GM23248 (cell line): ENCODE measurements at places on chromosomes 5 and 9.
A peak's percentile ranks its signal among the peaks of the same experiment; 100 is the strongest.

DNA sequence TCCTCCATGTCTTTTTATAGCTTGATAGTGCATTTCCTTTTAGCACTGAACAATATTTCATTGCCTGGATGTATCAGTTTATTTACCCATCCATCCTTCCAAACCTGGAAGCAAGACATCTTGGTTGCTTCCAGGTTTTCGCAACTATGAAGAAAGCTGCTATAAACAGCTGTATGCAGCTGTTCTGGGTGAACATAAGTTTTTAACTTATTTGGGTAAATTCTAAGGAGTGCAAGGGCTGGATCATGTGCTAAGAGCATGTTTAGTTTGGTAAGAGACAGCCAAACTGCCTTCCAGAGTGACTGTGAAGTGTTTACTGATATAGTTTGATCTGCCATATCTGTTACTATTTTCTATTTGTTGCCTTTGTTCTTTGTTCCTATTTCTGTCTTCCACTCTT lies 58.5 kb downstream of the CSF2 start:
- no peak overlapping the region for H3K27ac ChIP-seq
- H3K36me3 ChIP-seq = no peaks in the 10 kb centered on the region
- peaks cover 9% of the 10 kb centered on the region; the same call in 1 of the 2 replicates for H3K27me3 ChIP-seq
- H3K4me3 ChIP-seq = no peak overlapping the region
- H3K4me1 ChIP-seq = peaks cover 2% of the 10 kb centered on the region
- DNase-seq = no peak

GRCh38 chr9:17967731-17968130 lies 388.9 kb downstream of the SH3GL2 start:
- H3K36me3 ChIP-seq = no peaks in the 10 kb centered on the region
- H3K4me1 ChIP-seq = no peaks in the 10 kb centered on the region
- H3K4me3 ChIP-seq = no peak overlapping the region
- H3K27me3 ChIP-seq = peaks cover 9% of the 10 kb centered on the region; the same call in 1 of the 2 replicates

DNA sequence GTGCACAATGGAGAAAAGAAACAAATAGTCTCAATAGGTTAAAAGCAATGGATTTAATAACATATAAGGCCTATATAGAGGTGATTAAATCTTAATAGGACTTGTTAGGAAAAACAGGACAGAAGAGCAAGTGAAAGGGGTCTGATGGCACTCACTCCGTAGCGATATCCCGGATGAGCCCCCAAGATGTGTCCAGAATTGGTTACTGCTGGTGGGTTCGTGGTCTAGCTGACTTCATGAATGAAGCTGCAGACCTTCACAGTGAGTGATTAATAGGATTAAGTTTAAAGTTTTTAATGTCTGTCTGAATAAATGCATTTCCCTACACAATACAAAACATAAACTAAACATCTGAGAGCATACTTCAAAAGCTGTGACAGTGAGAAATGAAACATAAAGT lies 110.4 kb upstream of the FAM174A start:
- H3K4me3 ChIP-seq = no peak overlapping the region
- H3K27me3 ChIP-seq = no peaks in the 10 kb centered on the region
- DNase-seq = no peak
- H3K27ac ChIP-seq = no peak overlapping the region

DNA sequence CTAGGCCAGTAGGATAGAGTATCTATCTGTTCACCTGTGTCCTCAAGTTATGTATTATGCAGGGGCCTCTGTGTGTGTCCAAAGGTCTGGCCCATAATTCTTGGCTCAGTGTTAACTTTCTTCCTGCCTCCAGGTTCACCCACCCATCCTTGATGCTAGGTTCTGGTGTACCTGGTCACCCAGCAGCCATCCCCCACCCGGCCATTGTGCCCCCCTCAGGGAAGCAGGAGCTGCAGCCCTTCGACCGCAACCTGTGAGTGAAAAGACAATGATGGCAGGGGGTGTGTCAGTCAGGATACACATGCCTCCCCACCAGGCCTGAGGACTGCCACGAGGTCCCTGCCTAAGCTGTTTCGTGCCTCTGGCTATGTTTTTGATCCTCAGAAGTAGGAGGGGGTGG lies 27.6 kb downstream of the TCF7 start:
- no peak overlapping the region for H3K27ac ChIP-seq
- peaks cover 23% of the 10 kb centered on the region for H3K4me1 ChIP-seq
- peaks cover 6% of the 10 kb centered on the region; the same call in 1 of the 2 replicates for H3K36me3 ChIP-seq
- DNase-seq = no peak
- no peaks in the 10 kb centered on the region for H3K27me3 ChIP-seq

DNA sequence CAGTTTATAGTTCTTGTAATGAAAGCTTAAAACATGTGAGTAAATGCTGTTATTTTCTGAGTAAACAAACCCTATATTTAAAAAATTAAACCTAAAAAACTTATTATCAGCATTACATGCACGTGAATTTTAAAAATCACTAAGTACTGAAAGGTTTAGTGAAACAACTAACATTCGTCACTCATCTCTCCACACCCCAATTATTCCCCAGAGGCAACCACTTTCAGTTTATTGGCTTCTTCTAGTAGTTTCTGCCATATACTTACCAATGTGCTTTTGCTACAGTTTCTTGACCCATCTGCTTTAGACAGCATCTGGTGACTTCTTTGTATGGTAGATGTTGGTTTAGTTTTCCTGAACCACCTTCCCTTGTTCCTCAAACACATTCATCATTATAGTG lies 58.1 kb downstream of the ANGPTL2 start:
- no peak for DNase-seq
- no peaks in the 10 kb centered on the region for H3K27me3 ChIP-seq
- no peak overlapping the region for H3K4me3 ChIP-seq
- H3K4me1 ChIP-seq = peaks cover 16% of the 10 kb centered on the region
- no peak overlapping the region for H3K27ac ChIP-seq

DNA sequence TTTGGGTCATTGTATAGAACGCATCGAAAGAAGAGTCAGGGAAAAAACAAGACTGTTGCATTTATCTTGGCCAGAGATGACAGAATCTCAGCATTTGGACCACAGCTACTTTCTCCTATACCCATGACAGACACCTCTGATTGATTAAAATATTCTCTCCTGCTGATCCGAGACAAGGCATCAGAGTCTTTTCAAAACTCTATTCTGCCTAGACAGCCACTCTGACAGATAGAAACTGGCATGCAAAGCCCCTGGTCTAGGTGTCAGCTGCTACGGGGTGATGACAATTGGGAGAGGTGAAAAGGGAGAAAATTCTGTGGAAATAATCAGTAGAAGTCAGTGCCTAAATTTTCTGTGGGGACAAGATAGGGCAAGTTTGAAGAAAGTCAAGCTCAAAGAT lies 152.2 kb downstream of the PIK3R1 start:
- H3K27ac ChIP-seq = no peak overlapping the region
- H3K4me3 ChIP-seq = no peak overlapping the region
- DNase-seq = no peak

DNA sequence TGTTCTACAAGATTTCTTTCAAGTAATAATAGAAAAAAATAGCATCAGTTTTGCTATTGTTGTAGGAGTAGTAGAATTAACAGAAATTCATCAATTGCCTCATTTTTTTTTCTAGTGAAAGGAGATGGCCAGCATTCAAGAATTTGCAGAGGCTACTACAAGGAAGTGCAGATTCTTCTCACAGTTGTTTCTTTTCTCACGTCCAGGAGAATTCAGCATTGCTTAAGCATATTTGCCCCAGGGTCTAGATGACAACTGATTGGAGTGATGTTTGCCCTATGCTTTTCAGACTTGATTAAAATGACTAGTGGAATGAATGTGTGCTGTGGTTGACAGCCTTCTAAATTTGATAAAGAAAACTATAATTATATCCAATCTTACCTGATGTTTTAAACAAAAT lies 46.6 kb upstream of the SLC12A2 start:
- no peak overlapping the region for H3K4me3 ChIP-seq
- no peaks in the 10 kb centered on the region for H3K27me3 ChIP-seq
- peaks cover 14% of the 10 kb centered on the region for H3K4me1 ChIP-seq
- no peak overlapping the region for H3K27ac ChIP-seq
- peak; percentile 19 for DNase-seq
- peaks cover 5% of the 10 kb centered on the region; the same call in 1 of the 2 replicates for H3K36me3 ChIP-seq

- H3K36me3 ChIP-seq = no peaks in the 10 kb centered on the region
- H3K4me1 ChIP-seq = no peaks in the 10 kb centered on the region
- H3K27me3 ChIP-seq = no peaks in the 10 kb centered on the region
- DNase-seq = no peak
- no peak overlapping the region for H3K27ac ChIP-seq
- H3K4me3 ChIP-seq = no peak overlapping the region
Measured at GRCh38 chr5:175021321-175021720, 296.9 kb downstream of the MSX2 start.

- no peaks in the 10 kb centered on the region for H3K36me3 ChIP-seq
- no peak overlapping the region for H3K4me3 ChIP-seq
- DNase-seq = no peak
- no peak overlapping the region for H3K27ac ChIP-seq
- H3K27me3 ChIP-seq = no peaks in the 10 kb centered on the region
Measured at GRCh38 chr9:2263665-2264064, 248.5 kb downstream of the SMARCA2 start.

GRCh38 chr5:125558466-125558865 lies 812.0 kb upstream of the ZNF608 start:
- no peaks in the 10 kb centered on the region; the same call in 1 of the 2 replicates for H3K27me3 ChIP-seq
- H3K4me3 ChIP-seq = no peak overlapping the region
- no peak overlapping the region for H3K27ac ChIP-seq

GRCh38 chr9:137726764-137727163 lies 108.0 kb downstream of the EHMT1 start:
- peaks cover 6% of the 10 kb centered on the region for H3K4me1 ChIP-seq
- peaks cover 13% of the 10 kb centered on the region for H3K36me3 ChIP-seq
- H3K27me3 ChIP-seq = no peaks in the 10 kb centered on the region
- no peak overlapping the region for H3K27ac ChIP-seq

- no peaks in the 10 kb centered on the region for H3K4me1 ChIP-seq
- DNase-seq = peak; percentile 3
- no peak overlapping the region for H3K4me3 ChIP-seq
- no peak overlapping the region for H3K27ac ChIP-seq
- H3K27me3 ChIP-seq = no peaks in the 10 kb centered on the region
Measured at GRCh38 chr9:109934136-109934856, 154.3 kb downstream of the PALM2AKAP2 start.

GRCh38 chr9:130824643-130825350 lies 10.3 kb upstream of the ABL1 start:
- peak overlapping the region; percentile 44 for H3K4me3 ChIP-seq
- H3K27me3 ChIP-seq = no peaks in the 10 kb centered on the region
- H3K27ac ChIP-seq = peak overlapping the region; percentile 66
- H3K36me3 ChIP-seq = no peaks in the 10 kb centered on the region

GRCh38 chr9:113645227-113645977 lies 181.9 kb downstream of the RGS3 start:
- H3K36me3 ChIP-seq = no peaks in the 10 kb centered on the region
- no peak overlapping the region for H3K27ac ChIP-seq
- no peak for DNase-seq
- H3K4me1 ChIP-seq = no peaks in the 10 kb centered on the region

GRCh38 chr9:806285-807156 lies 35.0 kb upstream of the DMRT1 start:
- H3K27ac ChIP-seq = no peak overlapping the region
- no peak overlapping the region for H3K4me3 ChIP-seq
- H3K27me3 ChIP-seq = no peaks in the 10 kb centered on the region
- no peaks in the 10 kb centered on the region for H3K4me1 ChIP-seq
- H3K36me3 ChIP-seq = no peaks in the 10 kb centered on the region

- 0 out of 2 replicates have a peak, but pooled peaks cover under 1% of the 10 kb centered on the region for H3K27me3 ChIP-seq
- H3K4me3 ChIP-seq = no peak overlapping the region
- H3K4me1 ChIP-seq = no peaks in the 10 kb centered on the region
- no peak overlapping the region for H3K27ac ChIP-seq
Measured at GRCh38 chr5:40089269-40089668, 590.4 kb upstream of the PTGER4 start.

- no peak overlapping the region for H3K27ac ChIP-seq
- peaks cover 21% of the 10 kb centered on the region for H3K4me1 ChIP-seq
- DNase-seq = no peak
Measured at GRCh38 chr5:59597690-59598546, 295.6 kb downstream of the PDE4D start.

GRCh38 chr9:5301544-5301943 lies 3.0 kb downstream of the RLN2 start:
- DNase-seq = no peak
- no peaks in the 10 kb centered on the region for H3K36me3 ChIP-seq
- H3K27ac ChIP-seq = no peak overlapping the region
- H3K4me3 ChIP-seq = no peak overlapping the region
- peaks cover 14% of the 10 kb centered on the region; the same call in 1 of the 2 replicates for H3K27me3 ChIP-seq

GRCh38 chr5:151741678-151742423 lies 16.6 kb downstream of the ATOX1 start:
- H3K27ac ChIP-seq = peak overlapping the region; percentile 99
- H3K36me3 ChIP-seq = peaks cover 3% of the 10 kb centered on the region; the same call in 1 of the 2 replicates
- H3K4me3 ChIP-seq = peak overlapping the region; percentile 64
- H3K27me3 ChIP-seq = no peaks in the 10 kb centered on the region

GRCh38 chr5:170640731-170641588 lies 137.1 kb downstream of the KCNIP1 start:
- H3K4me1 ChIP-seq = no peaks in the 10 kb centered on the region
- peaks cover 34% of the 10 kb centered on the region for H3K27me3 ChIP-seq
- no peak overlapping the region for H3K27ac ChIP-seq
- no peak for DNase-seq
- no peaks in the 10 kb centered on the region for H3K36me3 ChIP-seq

GRCh38 chr5:123448017-123448617 lies 24.9 kb upstream of the CEP120 start:
- no peak overlapping the region for H3K27ac ChIP-seq
- H3K4me3 ChIP-seq = no peak overlapping the region
- no peaks in the 10 kb centered on the region for H3K27me3 ChIP-seq
- no peaks in the 10 kb centered on the region for H3K36me3 ChIP-seq
- DNase-seq = no peak

- DNase-seq = no peak
- H3K27me3 ChIP-seq = no peaks in the 10 kb centered on the region; the same call in 1 of the 2 replicates
- H3K4me3 ChIP-seq = no peak overlapping the region
- no peak overlapping the region for H3K27ac ChIP-seq
- no peaks in the 10 kb centered on the region for H3K4me1 ChIP-seq
Measured at GRCh38 chr5:40428815-40429214, 250.9 kb upstream of the PTGER4 start.

DNA sequence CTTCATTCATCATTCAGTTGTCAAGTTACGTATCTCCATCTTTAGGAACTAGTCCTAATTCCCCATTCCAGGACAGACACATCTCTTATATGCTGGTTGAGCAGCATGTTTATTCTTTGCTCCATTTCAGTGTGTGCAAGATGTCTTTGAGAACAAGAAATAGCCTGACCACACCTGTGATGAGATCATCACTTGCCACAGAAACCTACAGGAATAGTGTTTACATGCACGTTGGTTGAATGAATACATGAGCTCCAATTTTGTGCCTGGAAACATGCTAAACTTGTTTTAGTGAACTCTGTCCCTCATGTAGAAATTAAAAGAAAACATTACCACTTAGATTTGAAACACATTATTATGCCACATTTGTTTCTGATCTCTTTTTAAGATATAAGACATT lies 489.1 kb downstream of the CDH18 start:
- no peaks in the 10 kb centered on the region for H3K4me1 ChIP-seq
- no peaks in the 10 kb centered on the region for H3K36me3 ChIP-seq
- no peak for DNase-seq
- H3K27ac ChIP-seq = no peak overlapping the region

GRCh38 chr9:68507130-68507805 lies 33.4 kb downstream of the TMEM252 start:
- no peak overlapping the region for H3K27ac ChIP-seq
- no peaks in the 10 kb centered on the region for H3K27me3 ChIP-seq
- peak; percentile 45 for DNase-seq
- no peaks in the 10 kb centered on the region for H3K4me1 ChIP-seq
- no peaks in the 10 kb centered on the region for H3K36me3 ChIP-seq
- H3K4me3 ChIP-seq = no peak overlapping the region

- H3K27ac ChIP-seq = no peak overlapping the region
- H3K27me3 ChIP-seq = no peaks in the 10 kb centered on the region
- no peaks in the 10 kb centered on the region for H3K36me3 ChIP-seq
- DNase-seq = no peak
- H3K4me1 ChIP-seq = peaks cover 9% of the 10 kb centered on the region
- peak overlapping the region; percentile 83; the same call in 1 of the 2 replicates for H3K4me3 ChIP-seq
Measured at GRCh38 chr9:2624051-2624682, 2.6 kb downstream of the VLDLR start.
